ENCODE measurements at places on chromosomes 16 and 17. TPM values are rescaled to one million over a fixed set of nuclear protein-coding genes. Genes with fewer than 3 reads are reported as not detected.

Gene GGT6
- polyA plus RNA-seq = 9.8 TPM

GRCh38 chr16:12572316-12572985 is 231.2 kb downstream of the CPPED1 start:
- DNase-seq = no peak

Gene SDR42E2
- 0.14 TPM for polyA plus RNA-seq

- no peak for DNase-seq
Measured at GRCh38 chr17:32110596-32110995, 31.7 kb upstream of the RHOT1 start.

DNA sequence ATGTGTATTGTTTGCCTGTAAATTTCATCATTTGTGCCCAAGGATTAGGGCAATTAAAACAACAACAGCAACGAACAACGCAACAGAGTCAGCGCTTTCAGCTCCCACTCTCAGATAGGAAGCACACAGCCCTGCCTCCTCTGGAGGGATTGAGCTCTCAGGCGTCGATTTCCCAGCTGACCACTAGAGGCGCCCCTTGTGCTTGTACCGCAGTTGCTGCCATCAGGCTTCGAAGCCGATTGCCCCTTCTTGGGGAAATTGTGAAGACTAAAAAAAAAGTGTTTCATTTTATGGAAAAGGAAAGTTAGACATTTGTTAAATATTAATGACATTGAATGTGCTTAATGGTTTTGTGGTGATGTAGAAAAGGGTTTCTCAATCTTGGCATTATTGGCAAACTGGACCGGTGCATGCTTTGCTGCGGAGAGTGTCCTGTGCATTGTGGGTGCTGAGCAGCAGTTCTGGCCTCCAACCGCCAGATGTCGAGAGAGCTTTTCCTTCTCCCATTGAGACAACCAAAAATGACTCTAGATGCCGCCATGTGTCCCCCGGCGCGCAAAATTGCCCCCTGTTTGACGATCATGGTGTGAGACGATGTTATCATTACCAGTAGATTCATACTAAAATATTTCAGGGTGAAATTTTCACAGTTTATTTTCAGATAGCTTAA is 650.4 kb upstream of the RBFOX1 start:
- no peak for DNase-seq

Gene FNDC8
- 0.22 TPM for polyA plus RNA-seq

DNA sequence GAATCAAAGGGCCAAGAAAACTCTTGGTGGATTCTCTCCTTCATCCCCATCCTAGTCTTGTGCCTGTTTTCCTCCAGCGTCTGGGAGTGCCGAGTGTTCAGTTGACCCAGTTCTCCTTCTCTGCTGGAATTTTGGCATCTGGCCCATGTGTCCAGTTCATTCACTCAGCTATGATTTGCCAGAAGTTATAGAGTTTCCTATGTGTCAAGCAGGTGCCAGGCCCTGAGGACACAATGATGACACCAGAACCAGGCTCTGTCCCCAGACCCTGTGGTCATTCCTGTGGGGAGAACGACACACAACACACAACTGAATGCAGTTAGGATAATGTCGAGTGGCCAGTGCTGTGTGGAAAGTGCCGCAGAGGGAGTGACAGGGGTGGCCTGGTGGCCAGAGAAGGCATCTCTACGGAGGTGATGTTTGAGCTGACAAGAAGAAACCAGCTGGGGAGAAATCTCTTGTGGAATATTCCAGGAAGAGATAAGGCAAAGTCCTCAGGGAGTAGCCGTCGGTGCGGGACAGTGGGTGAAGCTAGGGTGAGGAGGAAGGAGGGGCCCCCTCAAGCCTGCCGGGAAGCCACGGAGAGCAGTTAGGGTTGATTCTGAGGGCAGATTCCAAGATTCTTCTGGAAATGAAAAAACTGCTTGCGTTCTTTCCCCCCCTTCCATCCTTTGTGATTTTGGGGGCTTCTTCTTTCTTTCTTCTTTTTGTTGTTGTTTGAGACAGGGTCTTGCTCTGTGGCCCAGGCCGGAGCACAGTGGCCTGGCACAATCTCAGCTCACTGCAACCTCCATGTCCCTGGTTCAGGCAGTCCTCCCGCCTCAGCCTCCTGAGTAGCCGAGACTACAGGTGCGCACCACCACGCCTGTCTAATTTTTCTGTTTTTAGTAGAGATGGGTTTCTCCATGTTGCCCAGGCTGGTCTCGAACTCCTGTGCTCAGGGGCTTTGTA is 35.8 kb upstream of the IL34 start:
- no peak for DNase-seq

Gene TP53TG3B
- not detected for polyA plus RNA-seq

DNA sequence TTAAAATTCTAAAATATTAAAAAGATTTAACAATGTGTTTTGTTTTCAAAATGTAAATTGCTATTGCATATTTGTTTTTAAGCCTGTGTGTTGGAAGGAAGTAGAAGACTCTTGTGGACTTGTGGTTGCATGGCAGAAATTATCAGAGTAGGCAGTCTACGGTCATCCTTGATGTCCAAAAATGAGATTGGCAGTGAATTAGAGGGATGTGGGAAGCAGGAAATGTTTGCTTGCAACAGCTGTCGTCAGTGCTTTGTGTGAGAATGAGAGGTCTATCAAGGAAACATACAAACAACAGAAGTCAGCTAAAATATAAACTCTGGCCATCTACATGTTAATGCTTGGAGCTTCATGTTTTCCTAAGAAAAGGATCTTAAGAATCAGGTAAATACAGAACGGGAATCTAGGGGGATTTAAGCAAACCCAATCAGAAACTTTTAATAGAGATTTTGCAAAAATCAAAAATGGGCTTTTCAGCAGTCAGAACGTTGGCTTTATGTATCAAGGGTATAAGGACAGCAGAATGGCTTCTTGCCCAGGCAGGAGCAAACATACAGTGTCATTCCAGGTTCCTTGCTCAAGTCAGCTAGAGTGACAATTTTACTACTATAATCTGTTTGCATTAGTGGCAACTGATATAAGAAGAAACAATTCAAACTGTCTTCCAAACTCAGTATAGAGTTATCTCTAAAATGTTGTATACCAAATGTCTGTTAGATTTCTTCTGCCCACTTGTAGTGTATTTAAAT is 196.7 kb downstream of the CYB561 start:
- peak; percentile 37 for DNase-seq

Gene P2RX1
- polyA plus RNA-seq = 2.0 TPM

DNA sequence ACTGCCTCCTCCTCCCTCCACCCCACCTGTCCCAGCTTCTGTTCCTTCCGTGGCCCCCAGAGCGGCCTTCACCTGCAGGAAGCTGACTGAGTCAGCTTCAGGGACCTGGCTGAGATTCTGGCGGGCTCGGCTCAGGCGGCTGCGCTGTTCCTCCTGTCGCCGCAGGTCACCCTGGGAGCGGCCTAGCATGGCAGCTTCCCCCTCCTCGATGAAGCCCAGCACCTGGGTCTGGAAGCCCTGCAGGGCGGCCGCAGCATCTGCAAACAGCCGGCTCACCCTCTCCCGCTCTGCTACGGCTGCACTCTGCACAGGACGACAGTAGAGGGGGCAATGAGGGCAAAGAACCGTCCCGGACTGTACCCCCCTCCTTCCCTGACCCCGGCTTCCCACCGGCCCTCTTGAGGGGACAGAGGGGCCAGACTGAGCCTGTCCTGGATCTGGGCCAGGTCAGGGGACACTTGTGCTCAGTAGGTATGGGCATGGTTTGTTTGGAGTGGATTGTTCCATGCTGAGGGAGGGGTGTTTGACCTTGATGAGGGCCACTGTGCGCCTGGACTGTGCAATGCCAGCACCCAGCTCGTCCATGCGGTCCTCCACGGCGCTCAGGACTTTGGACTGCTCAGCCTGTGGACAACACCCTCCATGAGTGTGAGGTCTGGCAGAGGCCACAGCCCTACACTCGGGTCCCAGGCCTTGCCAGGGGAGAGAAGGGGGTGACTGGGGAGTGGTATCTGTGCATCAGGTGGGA is 2.0 kb downstream of the TRIM47 start:
- DNase-seq = no peak

Gene ANKFN1
- polyA plus RNA-seq = 0.70 TPM

Gene KRT20
- polyA plus RNA-seq = not detected

DNA sequence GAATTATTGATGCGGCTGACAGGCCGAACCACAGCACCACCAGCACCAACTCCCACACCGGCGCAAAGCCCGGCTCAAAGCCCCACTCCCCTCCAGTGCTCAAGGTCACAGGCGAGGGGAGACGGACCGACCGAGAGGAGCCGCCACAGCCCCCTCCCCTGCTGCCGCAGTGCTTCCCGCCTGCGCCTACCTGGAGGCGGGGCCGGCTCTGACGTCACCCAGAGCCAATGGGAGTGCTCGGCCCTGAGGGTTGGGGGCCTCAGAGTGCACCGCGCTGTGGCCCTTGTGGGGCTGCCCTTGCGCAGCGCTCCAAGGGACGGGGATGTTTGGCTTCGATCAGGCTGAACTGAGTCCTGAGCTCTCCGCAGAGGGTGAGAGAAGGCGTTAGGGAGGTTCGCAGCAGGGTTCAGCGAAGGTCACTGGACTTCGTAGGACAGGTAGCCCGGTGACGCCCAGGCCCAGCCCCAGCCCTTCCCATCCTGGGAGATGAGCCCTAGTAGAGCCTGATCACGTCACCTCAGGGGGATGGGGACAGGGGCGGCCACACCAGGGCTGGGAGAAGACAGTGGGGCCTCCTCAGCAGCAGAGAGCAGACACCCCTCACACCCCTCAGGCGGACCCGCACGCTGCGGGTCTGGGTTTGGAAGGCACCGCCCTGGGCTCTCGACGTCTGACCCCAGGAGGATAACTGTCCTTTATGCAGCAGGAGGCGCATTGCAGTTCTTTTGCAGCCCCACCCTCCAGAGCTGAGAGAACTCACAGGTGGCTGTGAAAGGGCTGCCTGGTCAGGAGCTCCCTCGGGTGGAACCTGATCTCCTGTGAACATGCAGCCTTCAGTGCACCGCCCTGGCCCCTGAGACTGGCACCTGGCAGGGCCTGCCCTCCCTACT is 1.5 kb downstream of the NDRG4 start:
- DNase-seq = peak; percentile 33

DNA sequence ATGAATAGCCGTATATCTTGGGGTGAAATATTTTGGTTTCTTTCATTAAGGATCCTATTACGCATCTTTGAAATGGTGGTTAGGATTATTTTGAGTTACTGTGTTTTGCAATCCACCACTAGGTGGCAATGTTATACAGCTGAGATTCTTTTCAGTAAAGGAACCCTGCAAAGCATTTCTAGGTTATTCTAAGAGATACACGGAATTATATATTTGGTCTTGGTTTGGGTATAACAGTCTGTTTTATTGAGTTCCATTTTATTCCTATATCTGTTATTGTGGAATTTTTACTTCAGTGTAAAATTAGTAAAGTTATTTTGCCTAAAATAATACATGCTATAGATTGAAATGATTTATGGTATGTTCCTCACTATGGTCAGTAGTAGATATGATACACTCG is 62.9 kb upstream of the CPHXL start:
- peak; percentile 16 for DNase-seq

DNA sequence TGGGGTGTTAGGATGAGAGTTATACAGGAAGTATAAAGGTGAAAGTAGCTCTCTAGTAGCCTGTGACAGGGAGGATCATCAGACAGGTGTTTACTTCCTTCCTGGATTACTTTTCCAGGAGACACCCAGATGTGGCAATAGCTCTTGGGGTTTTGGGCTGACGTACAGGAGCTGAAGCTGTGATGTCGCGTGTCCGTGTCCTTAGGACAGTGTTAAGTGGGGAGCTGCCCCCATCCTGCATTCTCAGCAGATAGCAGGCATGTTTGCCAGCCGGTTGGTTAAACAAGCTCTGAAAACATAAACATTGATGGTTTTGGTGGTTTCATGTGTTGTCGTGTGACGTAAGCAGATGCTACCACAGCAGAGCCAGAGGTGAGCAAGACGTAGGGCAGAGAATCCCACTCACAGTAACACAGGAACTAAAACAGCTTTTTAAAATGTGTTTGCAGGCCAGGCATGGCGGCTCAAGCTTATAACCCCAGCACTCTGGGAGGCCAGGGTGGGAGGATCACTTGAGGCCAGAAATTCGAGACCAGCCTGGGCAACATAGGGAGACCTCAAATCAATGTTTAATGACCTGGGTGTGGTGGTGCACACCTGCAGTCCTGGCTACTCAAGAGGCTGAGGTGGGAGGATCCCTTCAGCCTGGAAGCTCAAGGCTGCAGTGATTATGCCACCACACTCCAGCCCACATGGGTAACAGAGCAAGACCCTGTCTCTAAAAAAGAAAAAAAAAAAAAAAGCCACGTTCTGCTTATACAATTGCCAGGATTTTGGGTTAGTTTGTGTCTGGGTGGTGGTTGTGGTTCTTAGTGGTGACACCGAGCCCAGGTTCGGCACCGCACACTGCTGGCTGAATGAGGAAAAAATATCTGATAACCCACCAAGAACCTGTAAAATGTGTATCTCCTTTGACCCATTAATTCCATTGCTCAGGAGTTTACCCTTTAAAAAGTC is 18.2 kb upstream of the IL17C start:
- DNase-seq = no peak

Gene TLCD2
- 9.7 TPM for polyA plus RNA-seq

DNA sequence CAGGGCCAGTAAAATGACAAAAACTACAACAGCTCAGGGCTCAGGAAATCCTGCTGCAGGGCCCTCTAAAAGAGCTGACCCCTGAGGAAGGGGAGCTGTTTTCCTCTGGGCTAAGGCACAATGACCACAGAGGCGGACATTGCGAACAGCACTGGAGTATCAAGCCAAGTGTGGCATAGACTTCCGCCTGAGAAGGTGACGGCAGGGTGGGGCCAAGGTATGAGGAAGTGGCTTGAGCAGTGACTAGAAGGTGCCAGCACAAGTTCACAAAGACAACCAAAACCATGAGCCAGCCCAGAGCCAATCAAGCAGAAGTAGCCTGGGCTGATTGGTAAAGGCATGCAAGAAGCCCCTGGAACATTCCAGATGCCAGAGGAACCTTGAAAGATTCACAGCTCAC is 13.9 kb downstream of the ERN2 start:
- no peak for DNase-seq

Gene KRT15
- 2.8 TPM for polyA plus RNA-seq

Gene TP53TG3C
- not detected for polyA plus RNA-seq

Data from right lung (tissue), 10 donors.